ENCODE measurements at places on chromosomes 6 and 20.

DNA sequence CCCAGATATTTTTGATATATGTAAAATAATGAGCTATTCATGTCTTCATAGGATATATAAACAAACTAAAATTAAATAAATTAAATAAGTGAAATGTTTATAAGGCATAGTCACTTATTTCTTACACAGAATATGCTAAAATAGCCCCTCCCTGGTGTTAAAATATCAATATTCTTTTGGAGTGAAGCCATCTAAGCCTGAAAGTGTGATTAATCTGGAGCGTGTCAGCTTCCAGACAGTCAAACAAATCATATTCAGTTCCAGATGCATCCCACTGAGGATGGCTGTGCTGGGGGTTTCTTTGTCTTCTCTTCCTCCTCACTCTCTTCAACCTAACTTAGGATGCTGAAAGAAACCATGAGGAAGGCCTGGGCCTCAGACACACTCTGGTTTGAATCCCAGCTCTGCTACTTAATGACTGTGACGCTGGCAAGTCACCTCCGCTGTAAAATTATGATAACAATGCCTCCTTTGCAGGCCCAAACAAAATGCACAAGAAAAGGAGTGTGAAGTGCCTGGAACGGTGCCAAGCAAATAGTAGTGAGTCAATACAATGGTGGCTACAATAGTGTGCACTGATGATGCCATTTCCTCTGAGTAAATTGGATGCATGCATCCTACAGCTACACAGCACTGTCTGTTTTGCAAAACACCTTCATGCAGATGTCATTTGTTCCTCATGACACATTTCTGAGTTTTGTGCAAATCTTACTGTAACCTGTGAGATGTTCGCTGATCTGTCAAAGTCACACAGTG is 161.4 kb downstream of the FOXC1 start:
- DNase-seq = peak; percentile 78

GRCh38 chr6:35386989-35387388 is 44.6 kb downstream of the PPARD start:
- no peak for DNase-seq

- DNase-seq = peak; percentile 81
Measured at GRCh38 chr6:36196880-36197548, 470 bp downstream of the BRPF3 start.

DNA sequence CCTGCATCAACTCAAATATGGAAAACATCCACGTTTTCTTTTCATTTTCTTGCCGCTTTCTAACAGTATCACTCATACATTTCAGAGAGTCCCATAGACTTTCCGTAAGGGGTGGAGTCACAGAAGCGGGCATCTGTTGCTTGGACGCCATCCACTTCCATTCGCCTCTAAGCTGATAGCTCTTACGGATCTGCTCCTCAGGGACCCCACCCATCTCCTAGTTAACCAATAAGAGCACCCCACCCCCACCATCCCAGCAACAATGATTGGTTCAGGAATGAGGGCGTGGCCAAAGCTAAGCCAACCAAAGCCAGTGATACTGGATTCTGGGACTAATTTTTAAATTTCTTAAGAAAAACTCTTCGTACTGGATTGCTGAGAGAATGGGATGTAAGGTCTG is 42.4 kb downstream of the SLC2A10 start:
- peak; percentile 83 for DNase-seq

GRCh38 chr6:155150967-155151671 is 112.7 kb upstream of the CLDN20 start:
- DNase-seq = no peak

DNA sequence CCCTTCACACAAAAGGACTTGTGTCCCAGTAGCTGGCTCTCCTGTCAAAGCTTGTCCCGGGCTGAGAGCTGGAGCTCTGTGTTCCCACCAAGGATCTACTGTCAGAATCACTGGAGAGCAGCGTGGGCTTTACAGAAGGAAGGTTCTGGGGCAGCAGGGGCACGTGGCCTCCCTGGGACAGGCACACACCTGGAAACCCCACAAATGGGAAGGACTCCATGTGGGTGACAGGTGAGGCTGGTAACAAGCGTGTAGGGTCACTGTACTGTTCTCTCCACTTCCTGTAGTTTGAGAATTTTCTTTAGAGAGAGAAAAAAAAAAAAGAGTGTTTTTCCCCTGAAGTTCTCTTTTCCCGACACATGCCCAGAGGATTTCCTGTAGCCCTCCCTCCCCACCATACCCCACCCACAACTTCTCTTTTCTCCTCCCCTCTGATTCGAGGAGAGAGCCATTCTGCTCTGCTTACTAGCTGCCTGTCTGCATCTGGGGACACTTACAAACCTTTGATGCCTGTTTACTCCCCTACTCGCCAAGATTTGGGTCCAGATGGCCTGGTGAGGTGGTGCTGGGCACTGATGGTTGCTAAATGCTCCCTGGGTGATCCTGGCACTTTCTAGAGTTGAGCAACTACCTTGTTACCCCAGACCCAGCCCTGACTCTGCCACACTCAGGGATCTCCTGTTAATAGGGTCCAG is 84.1 kb upstream of the SIRPA start:
- DNase-seq = no peak
